ENCODE measurements at places on chromosomes 5 and 9.

- peak; percentile 5 for DNase-seq
These were observed 307.5 kb downstream of the ZNF608 start for GRCh38 chr5:124438903-124439281.

DNA sequence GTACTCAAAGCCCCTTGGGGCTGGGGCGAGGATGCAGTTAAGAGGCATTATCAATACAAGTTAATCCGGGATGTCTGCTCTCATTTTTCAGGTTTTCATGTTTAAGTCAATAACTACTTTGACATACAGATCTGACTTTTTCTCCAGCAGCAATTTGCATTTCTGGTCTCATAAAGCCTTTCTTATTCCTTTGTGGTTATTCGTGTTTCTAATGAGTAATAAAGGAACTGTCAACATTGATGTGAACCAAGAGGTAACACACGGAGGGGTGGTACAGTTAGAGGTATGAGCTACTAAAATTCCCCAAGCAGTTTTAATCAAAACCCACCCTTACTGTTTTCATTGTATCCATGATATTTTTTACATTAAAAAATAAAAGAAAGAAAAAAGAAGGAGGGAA is 138.0 kb upstream of the NFIB start:
- DNase-seq = no peak

DNA sequence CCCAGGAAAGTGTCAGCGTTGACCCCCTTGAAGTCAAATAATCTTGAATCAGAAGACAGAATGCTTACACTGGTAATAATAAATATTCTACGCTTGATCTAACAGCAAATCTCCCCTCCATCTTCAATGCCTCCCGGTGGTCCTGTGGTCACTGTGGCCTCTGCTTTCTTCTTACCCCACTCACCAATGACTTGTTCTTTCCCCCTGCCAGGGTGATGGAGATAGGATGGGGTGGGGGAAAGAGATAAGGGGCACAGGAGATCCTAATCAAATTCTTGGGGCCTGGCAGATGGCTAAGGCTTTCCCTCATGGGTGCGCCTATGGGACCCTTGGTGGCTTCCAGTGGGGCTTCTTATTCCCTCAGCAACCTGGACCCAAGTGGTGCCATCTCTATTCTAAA is 152.6 kb upstream of the EGFLAM start:
- no peak for DNase-seq

DNA sequence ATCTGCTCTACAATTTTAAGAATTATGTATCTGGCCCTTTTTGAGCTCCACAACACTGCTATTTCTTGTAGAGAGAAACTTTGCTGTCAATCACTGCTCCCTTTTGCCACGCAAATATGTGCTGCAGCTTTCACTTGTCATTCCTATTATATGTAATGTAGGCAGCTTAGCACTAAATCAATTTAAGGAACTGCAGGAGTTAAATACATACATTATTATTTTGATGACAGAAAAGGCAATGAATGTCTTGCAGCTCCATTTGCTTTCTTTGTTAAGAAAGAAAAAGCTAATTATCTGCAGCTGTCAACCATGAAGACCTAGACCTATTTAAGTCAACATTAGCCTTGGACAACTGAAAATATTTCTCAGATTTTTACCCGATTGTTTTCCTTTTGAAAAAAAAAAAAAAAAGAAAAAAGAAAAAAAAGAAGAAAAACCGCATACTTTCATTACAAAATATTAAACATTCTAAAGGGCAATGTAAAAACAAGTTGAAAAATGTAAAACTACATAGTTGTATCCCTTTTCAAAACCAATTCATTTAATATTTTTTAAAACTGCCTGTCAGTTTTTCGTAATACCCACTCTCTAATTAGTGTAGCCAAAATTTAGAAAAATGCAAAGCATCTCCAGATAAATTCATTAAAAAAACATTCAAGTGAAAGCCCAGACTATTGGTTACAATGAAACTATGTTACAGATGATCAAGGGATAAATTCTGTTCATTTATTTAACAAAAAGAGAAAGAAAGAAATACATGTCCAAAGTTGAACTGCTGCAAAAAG is 57.2 kb downstream of the RFX3 start:
- no peak for DNase-seq

DNA sequence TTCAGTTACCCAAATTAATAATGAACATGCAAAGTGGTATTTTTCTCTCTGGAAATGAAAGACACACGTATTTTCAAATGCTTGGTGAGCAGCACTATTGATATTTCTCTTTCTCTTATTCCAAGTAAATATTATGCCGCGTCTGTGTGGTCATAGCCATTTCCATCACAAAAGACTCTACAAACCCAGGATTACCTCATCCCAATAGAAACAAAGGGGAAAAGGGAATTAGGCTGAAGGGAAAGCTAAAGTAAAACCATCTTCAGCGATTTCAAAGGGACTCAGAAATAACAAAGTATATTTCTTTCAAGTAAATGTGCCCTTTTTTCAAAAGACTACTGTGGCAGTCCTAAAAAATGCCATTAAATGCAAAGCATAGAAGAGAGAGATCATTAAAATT is 62.0 kb upstream of the FST start:
- no peak for DNase-seq

DNA sequence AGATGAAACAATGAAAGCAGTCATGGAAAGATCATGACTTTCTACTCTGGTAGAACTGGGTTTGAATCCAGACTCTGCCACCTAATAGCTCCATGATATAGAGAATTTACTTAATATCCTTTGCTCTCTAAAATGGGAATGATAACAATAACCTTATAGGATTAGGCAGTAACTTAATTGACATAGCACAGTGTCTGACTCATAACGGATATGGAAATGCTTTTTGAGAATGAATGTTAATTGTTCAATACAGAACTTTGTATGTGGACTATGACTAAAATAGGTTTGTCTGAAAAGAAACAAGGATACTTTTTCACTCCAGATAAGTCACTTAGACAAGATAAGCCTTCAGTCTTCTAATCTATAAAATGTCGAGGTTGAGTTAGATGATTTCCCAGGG is 330.7 kb downstream of the PTPRD start:
- DNase-seq = no peak

DNA sequence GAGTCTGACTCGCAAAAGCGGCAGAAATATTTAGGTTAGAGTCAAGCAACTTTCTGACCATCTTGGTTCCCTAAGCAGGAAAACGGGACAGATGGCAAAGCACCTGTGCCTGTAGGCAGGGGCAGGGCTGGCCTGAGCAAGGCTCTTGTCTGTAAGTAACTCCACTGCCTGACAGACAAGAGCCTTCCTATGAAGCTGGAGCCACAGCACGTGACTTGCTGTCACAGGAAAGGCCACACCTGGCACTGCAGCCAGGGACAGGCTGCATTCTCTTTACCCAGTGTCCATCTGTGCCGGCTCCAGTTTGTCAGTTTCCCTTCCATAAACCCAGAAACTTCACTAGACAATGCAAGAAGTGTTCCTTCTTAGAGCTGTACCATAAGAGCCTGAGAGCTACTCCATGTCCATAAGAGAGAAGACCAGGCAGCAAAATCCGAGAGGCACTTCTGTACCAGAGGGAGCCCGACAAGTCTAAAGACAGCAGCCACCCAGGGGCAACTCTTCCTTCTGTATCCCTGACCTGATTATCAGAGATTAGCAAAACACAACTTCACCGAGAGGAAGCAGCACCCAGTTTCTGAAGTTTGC is 78.1 kb downstream of the GPR21 start:
- DNase-seq = no peak

DNA sequence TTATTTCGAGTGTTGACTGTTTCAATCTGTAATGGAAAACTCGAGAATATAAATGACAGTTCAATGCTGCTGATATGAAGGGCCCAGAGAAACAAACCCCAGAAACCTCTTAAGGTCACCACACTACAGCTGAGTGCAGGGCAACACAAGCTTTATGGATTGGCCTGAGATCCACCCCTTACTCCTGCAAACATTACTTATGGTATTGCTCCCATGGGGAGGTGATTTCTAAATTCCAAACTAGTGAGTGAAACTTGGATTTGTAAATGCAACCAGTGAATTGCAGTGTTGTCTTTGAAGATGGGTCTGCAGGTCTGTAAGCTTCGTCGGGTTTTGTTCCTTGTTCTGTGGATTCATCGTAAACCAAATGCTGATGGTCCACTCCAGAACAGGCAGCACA is 85.4 kb downstream of the NTRK2 start:
- no peak for DNase-seq

GRCh38 chr5:65506961-65507360 is 25.2 kb upstream of the ADAMTS6 start:
- no peak for DNase-seq

DNA sequence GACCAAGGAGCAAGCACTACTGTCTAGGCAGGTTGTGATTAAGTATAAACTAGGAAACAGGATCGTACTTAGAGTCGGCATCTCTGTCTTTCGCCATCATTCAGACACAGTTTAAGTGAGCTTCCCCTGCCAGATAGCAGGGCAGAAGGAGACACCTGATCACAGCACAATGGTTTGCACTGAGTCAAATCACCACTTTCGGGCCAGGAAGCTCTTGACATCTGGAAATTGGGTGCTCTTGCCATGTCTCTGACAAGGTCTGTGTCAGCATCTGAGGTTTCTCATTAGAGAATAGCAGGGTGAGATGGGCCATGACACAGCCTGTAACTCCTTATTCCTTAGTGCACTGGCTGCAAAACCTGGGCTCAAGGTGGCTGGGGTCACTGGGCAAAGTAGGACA is 8.3 kb downstream of the ADRB2 start:
- DNase-seq = no peak

- no peak for DNase-seq
These were observed 116.7 kb upstream of the LPCAT1 start for GRCh38 chr5:1640421-1640881.

DNA sequence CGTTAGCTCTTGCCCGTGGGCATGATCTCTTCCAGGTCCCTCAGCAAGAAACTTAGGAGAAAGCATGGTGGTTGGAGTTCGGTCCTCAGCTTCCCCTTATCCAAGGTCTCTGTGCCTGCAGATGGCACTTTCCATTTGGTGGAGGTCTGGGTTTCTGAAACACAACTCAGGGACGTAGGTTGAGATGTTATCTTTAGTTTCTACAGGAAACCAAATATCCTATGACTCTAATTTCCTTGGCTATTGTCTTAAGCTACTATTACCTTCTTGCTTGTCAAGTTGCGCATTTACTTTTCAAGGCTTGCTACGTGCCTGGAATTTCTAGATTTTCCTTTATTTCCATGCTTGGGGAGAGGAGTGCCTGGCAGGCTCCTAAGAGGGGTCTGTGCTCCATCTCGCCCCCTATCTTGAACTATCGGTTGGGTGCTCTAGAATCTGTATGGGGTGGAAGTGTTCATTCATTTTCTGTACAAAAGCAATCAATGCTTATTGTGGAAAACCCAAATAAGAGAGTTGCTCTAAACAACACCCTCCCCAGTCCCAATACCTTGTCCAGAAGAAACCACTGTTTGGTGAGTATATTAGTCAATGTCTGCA is 32.9 kb upstream of the KCNIP1 start:
- no peak for DNase-seq

GRCh38 chr9:125346080-125346732 is 84.6 kb downstream of the GAPVD1 start:
- no peak for DNase-seq

GRCh38 chr9:13430368-13431221 is 151.1 kb upstream of the MPDZ start:
- DNase-seq = no peak

GRCh38 chr5:134138416-134139376 is 24.2 kb downstream of the TCF7 start:
- no peak for DNase-seq

DNA sequence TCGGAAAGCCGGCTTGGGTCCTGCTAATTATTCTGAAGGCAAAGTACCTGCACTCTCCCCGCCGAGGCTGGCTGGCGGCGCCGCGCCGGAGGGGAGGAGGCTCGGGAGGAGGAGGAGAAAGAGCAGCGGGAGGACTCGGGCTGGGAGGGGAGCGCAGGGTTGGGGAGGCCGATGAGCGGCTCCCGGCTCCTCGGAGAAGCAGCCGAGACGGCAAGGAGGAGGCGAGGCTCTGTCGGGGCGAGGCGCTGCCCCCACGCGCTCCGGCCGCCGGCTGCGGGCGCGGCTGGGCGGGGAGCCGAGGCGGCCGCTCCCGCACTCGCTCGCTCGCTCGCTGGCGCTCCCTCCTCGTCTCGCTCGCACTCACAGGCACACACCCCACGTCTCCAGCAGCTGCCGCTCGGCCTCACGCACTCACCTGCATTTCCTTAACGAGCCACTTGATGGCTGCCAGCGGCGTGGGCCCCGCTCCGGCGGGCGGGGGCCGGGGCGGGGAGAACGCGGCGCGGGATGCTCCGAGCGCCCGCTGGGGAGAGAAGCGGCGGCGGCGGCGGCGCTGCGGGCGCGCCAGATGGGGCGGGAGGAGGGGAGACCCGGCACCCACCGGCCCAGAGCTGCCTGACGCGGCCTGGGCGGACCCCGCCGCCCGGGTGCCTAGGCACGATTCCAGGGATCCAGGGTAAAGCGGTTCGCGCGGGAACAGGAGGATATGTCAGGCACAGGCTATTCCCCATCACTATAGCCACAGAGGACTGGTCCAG is at the start of gene PTPRD:
PTPRD (minus strand) TSS at position 362 of the 758 bp plus-strand sequence.
- peak; percentile 67 for DNase-seq

DNA sequence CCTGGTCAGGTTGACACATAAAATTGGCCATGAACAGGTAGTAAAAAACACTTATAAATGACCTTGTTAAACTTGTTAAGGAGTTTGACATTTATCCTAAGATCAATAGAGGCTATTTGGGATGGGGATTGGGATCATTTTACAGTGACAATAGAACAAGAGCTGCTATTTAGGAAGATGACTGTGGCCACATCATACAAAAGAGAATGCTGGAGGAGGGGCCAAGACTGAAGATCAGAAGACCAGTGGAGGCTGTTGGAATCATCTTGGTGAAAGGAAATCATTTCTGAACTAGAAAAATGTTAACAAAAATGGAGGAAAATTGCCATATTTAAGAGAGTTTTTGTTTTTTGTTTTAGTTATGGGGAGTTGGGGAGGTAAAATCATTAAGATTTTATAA is 304.8 kb upstream of the TLE4 start:
- no peak for DNase-seq

DNA sequence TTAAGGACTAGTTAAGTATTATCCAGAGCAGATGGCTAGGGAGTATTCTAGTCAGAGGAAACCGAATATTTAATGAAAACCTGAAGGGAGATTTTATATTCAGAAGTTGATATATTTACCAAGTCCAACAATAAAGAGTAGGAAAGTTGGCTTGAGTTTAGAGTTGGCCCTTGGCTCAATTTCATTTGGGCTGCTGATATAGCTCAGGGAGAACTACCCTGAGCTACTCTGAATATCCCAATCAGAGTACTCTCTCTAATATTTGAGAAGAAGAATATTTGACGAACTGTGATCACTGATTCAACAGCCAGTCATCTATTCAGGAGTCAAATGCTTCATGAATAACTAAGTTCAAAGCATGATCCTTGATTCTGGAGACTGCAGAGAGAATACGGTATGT is 34.5 kb downstream of the TBCA start:
- no peak for DNase-seq

- DNase-seq = no peak
These were observed 137.1 kb downstream of the ARL15 start for GRCh38 chr5:54173251-54173650.

GRCh38 chr9:21965401-21965951 is 28.7 kb downstream of the CDKN2A start:
- DNase-seq = no peak

GRCh38 chr9:90124961-90125360 is 517.7 kb downstream of the DIRAS2 start:
- DNase-seq = no peak

All from anterior cingulate cortex (tissue), 58 donors.